ENCODE measurements at places on chromosomes 11 and 22. TPM values are rescaled to one million over a fixed set of nuclear protein-coding genes. Genes with fewer than 3 reads are reported as not detected.

Gene KBTBD4
- total RNA-seq, result 24.8 TPM

Gene APOBEC3G
- 158 TPM for total RNA-seq

Gene SREBF2
- 85.1 TPM for total RNA-seq

Gene CRACR2B
- total RNA-seq, result 3.6 TPM

GRCh38 chr22:46377525-46378425 lies 42.3 kb downstream of the TRMU start:
- no peak for DNase-seq

- no peak for DNase-seq
Observed at GRCh38 chr22:47174671-47175112, 412.2 kb downstream of the TBC1D22A start.

GRCh38 chr11:44950625-44951476 lies at the start of gene TP53I11:
Gene TP53I11, minus strand, starts transcription at chr11:44950883. Its CDS starts 12,548 bp downstream, at chr11:44938335.
- DNase-seq, result peak; percentile 63

All from CD8-positive, alpha-beta memory T cell (primary cell).